ENCODE measurements at places on chromosomes 7 and 10.

- no peak for DNase-seq
Measured at GRCh38 chr7:157528785-157529341, 192.1 kb downstream of the DNAJB6 start.

- no peak for DNase-seq
Measured at GRCh38 chr7:3146571-3147226, 103.0 kb upstream of the CARD11 start.

DNA sequence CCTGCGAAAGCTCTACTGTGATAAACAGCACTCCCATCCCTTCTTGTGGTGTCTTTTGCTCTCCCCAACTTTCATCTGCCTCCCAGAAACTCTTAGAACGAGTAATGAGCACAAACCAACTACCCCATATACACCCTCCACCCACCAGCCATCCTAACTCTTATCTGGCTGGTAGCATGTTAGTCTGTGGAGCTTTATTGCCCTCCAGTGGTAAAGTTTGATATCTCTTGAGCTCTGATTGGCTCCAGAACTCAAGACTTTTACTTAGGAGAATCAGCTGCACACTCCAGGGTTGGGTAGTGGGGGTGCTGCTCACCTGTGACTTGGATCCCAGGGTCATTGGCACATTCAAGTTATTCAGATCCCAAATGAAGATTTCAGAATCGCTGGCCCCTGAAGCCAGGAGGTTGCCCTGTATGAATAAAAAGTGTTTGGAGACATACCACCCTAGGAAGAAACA, 10.9 kb downstream of the SEC31B start:
- peak; percentile 83 for DNase-seq

GRCh38 chr10:2529945-2530344, 537.4 kb upstream of the PFKP start:
- no peak for DNase-seq

GRCh38 chr10:36542493-36542892, 582.9 kb upstream of the ANKRD30A start:
- no peak for DNase-seq

DNA sequence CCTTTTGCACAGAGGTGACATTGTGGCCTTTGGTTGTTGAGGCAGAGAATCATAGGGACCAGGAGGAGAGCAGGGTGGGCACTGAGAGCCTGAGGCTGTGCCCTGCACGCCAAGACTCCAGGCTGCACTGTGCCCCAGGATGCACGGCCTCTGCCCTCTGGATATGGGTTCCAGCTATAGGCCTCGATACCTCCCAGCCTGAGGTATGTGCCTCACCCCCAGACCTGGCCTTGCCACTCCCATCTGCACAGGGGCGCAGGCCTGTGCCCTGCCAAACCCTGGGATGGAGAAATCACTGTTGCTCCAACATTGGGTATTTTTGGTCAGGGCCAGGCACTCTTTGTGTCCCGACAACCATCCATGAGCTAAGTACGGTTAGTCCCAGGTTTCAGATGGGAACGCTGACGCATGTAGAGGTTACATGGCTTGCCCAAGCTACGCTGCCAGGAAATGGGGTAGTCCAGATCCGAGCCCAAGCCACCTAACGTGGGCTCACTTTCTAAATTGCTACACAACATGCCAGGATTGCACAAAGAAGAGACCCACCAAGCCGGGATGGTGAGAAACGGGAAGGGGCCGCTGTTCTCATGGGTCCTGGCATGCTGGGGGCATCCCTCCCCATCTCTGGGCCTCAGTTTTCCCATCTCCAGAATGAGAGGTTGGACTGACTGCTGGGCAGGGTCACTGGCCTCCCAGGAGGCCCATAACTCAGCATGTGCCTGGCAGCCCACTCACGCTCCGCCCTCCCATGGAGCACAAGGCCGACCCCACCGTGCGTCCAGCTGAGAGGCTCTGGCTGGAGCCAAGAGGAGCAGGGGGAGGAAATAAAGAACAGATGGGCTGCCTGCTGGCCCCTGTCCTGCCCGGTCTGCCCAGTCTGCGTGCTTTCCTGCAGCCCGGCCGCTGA, 44.2 kb downstream of the ZCCHC24 start:
- DNase-seq, result no peak

Data from CD4-positive, alpha-beta T cell (primary cell).